Kidney glomerular epithelial cell (primary cell): ENCODE measurements at places on chromosomes 6 and 20.

- no peak for DNase-seq
Observed at GRCh38 chr6:140636908-140637402, 1262.5 kb upstream of the CITED2 start.

DNA sequence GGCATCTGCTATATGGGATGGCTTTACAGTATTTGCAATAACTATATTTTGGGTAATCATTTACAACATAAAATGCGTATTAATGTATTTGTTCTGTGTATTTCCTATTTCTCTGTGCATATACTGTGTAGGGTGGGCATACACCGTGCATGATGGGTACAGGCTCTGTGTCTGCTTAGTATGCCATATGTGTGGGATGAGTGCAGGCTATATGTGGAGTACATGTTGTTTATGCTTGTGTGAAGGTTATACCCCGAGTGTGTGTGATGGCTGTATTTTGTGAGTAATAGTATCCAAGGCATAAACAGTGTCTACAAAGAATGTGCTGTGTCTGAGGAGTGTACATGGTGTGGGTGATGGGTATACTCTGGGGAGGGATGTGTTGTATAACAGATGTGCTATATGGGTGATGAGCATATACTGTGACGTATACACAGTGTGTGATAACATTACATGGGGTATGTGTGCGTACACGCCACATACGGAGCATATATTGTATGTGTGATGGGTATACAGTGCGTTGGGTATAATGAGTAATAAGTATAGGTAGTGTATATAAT lies 52.7 kb downstream of the CPXM1 start:
- no peak for DNase-seq

- no peak for DNase-seq
Observed at GRCh38 chr20:31781945-31782344, 37.2 kb upstream of the MYLK2 start.

DNA sequence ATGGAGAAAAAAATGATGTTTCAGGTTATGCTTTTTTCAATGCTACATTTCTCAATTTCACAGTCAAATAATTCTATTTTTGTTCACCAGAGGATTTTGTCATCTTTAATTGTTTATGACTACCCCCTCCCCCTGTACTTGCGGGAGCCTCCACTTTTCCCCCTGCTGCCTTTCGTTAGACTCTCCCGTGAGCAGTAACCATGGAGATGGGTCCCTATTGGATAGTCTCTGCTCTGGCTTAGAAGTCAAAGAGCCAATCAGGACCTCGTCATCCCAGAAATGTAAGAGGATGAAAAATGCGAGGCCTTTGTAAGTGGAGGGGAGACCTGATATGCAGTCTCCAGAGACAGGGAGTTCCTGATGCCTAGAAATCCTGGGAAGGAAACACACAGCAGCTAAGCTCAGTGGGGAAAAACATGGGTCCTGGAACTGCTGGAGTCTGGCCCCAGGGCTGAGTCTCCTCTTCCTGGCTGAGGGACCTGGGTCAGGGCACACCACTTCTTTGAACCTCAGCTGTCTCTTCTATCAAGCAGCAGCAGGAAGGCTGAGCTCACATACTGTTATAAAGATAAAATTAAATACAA lies 298.7 kb downstream of the TSHZ2 start:
- no peak for DNase-seq

DNA sequence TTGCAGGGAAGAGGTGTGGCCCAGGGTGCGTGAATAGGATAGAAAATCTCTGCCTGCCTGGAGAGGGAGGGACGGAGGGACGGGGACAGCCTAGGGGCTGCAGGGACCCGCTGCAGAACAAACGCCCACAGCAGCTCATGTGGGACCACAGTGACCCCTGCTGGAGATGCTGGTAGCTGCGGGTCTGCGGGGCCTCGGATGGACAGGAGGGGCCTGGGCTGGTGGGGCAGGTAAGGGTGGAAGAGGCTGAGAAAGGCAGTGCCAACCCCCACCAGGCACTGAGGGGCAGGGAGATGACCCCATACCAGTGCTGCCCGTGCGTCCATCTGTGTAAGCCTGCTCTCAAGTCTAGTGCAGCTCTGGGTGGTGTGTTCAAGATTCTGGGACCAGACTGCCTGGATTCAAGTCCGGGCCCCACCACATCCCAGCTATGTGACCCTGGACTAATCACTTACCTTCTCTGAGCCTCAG lies 39.4 kb downstream of the KIAA1755 start:
- DNase-seq, result peak; percentile 54

- DNase-seq, result peak; percentile 8
Observed at GRCh38 chr6:13331516-13332348, 3.4 kb upstream of the TBC1D7 start.

DNA sequence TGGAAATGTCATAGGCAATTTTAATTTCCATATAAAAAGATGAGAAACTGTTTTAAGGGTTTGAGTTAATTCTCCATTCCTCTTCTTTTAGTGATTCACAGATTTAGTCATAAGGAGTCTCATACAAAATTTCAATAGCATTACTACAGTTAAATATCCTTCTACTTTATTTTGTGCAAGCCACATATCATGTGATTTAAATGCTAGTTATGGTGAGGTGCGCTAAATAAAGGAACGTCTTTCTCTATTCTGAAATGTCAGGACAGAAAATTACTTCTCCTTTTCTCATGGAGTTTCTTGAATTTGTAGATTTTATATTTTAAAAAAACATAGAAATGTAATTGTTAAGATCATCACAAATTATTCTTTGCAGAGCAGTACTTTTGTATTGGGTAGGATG lies 50.0 kb upstream of the SUPT3H start:
- no peak for DNase-seq

DNA sequence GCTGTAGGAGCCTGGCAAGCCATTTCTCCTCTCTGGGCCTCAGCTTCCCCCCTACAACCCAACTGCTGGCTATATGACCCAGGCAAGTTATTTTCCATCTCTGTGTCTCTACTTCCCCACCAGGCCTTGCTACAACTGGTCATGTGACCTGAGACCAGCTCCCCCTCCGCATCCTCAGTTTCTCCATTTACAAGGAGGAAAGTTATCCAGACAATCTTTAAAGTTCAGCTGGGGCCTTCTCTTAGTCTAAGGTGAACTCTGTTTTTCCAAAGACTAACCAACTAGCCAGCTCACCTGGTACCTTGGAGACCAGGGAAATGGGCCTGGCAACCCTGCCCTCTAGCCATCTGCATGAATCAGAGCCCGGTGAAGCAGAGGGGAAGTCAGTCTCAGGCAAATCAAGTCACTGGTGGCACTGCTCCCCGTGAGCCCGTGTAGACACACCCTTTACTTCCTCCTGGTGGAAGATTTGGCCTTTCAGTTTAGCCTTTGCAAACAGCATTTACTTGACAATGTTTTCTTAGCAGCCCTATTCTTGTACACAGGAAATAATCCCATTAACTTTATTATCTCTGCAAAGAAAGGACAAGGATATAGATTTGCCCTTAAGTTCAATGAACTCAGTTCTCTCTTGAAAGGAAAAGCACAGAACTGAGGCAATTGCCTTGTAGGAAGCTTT lies 157.7 kb downstream of the VEGFA start:
- no peak for DNase-seq

DNA sequence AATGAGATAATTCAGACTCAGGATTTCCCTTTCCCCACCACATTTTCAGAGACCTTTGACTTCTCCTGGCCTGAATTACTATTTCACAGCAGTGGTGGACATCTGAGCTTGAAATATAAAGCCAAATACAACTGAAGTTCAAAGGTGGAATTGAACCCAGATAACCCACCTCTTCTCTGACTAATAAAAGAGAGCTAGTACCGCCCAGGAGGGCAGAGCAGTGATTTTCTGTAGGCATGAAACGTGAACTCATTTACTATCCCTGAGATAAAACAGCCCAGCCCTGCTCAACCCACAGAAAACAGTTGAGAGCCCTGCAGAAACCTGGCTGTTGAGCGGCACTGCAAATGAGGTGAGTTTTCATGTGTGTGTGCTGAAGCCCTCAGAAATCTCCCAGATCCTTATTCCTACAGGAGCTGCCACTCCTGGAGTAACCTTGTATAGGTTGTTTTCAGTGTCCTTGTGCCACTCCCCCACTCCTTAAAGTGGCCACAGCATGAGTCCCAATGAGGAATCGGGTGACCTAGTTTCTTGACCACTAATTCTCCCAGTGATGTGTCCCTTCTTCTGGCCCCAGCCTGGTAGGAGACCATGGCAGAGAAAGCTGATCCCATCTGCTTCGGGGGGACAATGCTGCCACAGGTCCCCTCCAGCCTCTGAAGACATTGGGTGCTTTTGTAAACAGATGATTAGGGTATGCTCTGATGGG lies 99.2 kb downstream of the NOL4L start:
- DNase-seq, result no peak

DNA sequence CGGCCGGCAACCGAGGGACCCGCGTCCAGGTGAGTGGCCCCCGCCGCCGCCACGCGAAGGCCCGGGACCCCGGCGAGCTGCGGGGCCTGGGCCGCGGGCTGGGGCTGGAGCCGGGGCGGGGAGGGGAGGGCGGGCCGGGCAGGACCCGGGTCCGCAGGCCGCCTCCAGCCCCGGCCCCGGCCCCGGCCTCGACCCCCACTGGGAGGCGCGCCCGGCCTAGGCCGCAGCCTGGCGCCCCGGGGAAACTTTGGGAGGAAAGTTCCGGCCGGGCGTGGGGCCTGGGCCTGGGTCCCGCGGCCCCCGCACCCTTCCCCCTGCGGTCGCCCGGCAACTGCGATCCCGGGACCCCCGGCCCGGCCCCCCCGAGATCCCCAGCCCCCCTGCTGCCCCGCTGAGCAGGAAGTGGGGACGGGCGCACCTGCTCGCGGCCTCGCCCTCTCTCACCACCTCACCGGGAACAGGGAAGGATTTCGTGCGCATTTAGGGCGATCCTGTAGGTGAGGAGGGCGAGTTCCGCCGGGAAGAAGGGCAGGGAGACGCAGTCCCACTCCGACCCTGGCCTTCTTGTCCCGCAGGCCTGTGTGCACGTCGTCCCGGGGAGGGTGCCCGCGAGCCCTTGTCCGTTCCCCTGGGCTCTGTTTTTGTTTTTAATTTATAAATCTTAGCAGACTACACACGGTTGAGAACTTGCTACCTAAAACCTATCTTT lies 402 bp downstream of the OSBPL2 start:
- DNase-seq, result peak; percentile 16

- DNase-seq, result peak; percentile 99
Observed at GRCh38 chr6:30489081-30490025, at the start of gene HLA-E. Gene HLA-E (plus strand): TSS chr6:30489509. CDS start chr6:30489532, 23 bp downstream.

DNA sequence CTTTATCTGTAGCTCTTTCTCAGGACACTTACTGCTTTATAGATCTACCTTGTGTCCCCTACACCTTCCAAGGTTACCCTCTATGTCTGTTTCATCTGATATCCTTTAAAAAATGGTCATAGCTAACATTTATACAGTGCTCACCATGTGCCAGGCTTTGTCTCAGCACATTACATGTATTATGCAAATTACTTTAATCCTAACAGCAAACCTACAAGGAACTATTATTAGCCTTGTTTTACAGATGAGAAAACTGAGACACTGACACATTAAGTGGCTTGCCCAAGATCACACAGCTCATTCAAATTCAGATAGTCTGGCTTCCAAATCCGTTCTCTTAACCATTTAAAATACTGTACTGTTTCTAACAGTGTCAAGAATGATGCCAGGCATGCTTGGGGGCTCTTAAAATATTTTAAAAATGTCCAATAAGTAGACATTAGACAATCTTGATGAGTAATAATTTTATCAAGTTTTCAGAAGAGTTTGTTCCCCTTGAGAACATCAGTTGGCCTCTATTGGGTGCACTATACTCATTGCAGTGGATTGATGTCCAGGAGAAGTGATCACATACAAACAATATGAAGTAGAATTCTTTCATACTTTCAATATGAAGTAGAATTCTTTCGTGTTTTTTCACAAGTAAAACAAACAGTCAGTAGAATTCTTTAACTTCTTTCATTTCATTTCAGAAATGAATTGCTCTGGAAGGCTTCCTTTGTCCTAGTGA lies 69.6 kb downstream of the DNAH8 start:
- no peak for DNase-seq

DNA sequence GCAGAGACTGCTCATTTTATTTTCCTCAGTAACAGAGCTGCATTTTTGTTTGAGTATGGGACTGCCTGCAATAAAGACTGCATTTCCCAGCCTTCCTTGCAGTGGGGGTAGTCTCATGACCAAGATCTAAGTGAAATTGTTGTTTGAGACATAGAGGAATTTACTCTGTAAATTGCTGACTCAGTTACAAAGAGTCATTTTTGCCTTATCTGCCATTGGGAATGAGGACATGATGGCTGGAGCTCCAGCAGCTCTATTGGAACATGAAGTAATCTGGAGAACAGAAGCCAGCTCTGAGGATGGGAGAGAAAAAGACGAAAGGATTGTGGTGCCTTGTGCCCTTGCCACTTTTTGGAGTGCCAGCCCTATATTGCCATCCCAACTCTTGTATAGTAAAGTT lies 2.1 kb upstream of the CST11 start:
- DNase-seq, result no peak

DNA sequence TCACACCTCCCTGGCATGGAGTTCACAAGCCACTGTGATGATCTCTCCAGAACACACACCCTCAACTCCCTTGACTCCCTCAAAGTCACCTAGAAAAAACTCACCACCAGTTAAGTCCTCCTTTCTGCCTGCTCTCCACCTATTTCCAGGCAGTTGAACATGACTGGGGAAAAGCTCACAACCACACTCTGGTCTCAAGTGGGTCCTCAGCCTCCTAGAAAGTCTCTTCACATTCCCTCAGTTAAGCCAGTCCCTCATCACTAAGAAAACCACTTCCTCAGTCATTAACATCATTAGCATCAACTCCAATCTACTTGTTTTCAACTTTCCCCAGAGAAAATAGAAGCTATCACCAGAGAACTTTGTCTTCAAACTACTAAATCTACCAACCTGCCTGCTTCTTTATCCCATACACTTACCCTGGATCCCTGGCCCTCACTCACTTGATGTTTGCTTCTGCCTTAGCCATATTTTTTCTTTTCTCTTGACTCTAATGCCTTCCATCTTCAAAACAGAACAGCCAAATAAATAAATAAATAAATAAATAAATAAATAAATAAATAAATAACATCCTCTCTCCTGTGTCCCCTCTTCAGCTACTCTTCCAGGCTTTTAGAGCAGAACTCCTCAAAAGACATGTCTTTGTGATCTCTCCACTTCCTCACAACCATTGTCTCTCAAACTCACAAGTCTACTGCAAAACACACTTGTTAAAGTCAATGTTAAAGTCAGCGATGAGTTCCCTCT lies 742.4 kb upstream of the FLRT3 start:
- no peak for DNase-seq

DNA sequence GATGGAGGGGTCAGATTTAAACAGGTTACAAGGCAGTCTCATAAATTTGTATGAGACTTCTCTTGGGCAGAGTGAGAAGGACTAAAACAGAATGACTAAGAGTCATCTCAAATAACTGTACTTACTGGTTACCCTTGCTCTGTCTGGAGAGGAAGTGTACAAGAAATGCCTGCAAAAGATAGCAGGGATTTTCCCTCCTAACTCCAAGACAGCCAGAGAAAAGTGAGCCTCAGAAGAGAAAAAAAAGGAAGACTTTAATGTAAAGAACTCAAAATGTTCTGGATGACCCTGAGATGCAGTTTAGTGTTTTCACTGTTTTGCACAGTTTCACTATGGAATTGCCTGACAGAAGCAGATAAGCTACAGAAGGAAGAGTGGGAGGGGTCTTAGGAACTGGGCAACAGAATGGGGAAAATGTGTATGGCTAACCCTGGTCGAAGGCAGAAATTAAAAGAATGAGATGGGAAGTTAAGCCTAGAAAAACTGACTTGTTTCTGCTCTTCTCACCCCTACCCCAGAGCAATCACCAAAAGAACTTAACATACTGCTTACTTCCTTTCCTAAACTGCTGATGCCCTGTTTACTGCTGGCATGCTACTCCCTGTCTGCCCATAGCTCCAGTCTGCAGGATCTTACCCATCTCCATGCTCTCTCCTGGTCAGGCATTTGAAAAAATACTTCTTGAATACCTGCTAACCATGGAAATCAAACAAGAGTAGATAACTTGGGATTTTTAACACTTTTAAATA lies 98.1 kb upstream of the MARCKS start:
- no peak for DNase-seq

GRCh38 chr20:57251344-57251743 lies 15.1 kb downstream of the BMP7 start:
- no peak for DNase-seq
